Activated T-cell treated with anti-CD3 and anti-CD28 coated beads, Interleukin-2, amount 50 U/mL, for 1 hour (primary cell): ENCODE measurements at places on chromosomes 3 and 15.

- no peak for DNase-seq
These were observed 91.8 kb downstream of the KCNMB2 start for GRCh38 chr3:178628037-178628436.

GRCh38 chr3:70242297-70242882 lies 70.0 kb downstream of the MDFIC2 start:
- no peak for DNase-seq

DNA sequence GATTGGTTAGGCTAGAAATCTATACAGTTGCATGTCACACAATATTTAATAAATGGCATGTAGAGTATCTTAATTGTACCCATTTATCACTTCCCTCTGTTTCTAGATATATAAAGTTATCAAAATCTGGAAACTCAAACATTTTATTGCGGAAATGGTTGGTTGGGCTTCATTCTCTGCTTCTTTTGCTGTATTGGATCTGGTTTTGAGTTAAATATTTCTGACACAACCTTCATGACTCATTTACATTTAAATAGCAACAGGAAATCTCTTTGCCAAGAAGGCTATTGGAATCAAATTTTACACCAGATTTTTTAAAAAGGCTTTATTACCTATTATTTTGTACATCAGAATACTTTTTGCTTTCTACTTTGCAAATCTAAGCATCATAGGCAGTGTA lies 153.8 kb downstream of the EBLN2 start:
- no peak for DNase-seq

DNA sequence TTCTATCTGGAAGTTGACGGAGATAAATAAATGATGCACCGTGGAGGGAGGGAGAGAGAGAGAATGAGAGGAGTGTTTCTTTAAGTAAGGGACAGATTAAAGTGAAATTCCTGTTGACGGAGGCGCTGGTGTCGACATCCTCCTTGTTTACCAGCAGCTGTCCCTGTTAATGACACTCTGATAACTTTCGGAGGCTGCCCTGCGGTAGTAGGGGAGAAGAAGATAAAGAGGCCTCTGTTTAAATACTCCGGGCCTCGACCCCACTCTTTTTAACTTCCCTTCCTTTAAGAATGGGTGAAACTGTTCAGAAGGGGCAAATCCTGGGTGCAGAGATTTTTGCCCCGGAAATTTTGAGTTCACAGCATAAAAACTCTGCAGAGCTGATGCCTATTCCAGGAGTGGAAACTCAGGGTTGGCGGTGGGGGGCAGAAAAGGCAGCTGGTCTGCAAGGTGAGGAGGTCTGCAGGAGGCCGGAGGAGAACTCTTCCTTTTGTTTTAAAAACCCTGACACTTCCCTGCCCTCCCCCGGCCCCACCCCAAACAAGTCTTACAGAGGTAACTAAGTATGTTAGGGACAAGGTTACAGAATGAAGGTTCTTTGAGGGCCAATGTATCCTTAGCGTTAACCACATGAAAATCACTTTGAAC lies 276.6 kb upstream of the NR2F2 start:
- no peak for DNase-seq

GRCh38 chr3:187922704-187923416 lies 177.6 kb upstream of the BCL6 start:
- no peak for DNase-seq

- no peak for DNase-seq
These were observed 183.2 kb downstream of the NEK10 start for GRCh38 chr3:27186013-27186412.

DNA sequence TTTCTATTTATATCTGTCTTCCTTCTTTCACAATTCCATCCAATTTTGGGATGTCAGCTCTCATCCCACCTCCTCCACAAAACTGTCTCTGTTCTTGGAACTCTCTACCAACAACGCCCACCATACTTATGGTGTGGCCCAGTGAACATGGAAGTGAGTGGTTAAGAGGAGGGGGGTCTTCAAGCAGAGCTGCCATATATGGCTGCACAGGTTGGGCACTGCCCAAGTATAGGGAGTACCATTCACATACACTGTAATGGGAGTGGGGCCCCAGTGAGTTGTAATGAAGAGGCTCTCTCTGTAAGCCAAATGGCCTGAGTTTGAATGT lies 7.9 kb upstream of the CAMK1 start:
- no peak for DNase-seq

DNA sequence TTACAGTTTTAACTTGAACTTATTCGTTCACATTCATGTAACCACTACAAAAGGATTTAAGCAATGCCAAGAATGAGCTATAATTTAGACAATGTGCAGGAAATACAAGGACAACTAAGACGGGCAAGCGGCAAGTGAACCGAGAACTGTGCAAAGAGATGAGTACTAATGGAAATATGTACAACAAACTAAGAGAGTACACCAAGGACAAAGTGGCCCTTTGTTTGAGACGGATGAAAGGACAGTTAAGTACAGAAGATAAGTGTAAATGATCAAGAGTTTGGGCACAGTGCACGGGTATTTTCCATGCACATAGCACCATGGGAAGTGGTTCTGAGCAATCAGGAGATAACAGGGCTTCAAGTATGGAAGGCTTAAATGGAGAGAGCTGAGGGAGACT lies 281.7 kb downstream of the ROBO2 start:
- no peak for DNase-seq

GRCh38 chr3:96294143-96294542 lies 520.3 kb upstream of the EPHA6 start:
- DNase-seq: no peak

DNA sequence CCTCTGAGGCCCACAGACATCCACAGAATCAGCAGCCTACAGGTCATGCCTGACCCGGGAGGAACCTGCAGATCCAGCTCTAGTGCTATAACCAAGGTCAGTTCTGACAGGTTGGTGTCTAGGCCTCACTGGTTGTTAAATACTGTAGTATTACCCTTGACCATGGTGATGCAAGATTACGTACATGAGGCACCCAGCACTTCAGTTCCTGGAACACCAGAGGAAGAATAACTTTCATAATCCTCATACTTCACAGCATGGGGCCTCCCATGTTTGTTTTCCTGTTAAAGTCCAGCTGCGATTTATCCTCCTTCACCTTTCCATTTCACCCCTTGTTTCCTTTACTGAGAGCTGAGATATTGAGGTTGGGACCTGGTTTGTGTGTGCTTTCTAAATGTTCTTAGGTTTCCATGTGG lies 34.4 kb upstream of the GLCE start:
- no peak for DNase-seq

DNA sequence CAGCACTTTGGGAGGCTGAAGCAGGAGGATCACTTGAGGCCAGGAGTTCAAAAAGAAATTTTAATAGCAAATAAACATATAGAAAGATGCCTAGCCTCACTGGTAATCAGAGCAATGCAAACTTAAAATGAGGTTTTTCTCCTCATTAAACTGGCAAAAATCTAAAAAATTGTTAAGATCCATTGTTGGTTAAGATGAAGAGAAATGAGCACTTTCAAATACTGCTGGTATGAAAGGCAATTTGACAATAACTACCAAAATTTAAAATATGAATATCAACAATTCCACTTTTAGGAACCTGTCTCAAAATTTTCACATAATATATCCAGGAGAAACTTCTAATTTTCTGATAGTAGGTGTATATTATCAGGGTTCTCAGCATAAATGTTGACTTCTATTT lies 100.6 kb upstream of the CTDSPL start:
- no peak for DNase-seq

- no peak for DNase-seq
These were observed 7.8 kb upstream of the KIF7 start for GRCh38 chr15:89662893-89663626.

DNA sequence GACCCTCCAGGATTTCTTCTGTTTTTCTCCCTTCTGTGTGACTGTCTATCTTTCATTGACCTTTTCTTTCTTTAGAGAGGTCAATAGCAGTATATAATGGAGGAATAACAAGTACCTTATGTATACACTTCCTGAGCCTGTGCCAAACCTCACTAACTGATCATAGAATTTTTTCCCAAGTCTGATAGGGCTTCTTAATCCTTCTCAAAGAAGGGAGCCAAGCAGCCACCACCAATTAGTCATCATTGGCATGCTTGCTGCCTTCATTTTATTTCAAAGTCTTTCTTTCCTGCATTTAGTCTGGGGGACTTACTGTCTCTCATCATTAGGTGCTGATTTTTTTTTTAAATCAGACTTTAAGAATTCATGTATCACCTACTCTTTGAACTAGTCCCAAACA lies 327.0 kb downstream of the FEZF2 start:
- no peak for DNase-seq

DNA sequence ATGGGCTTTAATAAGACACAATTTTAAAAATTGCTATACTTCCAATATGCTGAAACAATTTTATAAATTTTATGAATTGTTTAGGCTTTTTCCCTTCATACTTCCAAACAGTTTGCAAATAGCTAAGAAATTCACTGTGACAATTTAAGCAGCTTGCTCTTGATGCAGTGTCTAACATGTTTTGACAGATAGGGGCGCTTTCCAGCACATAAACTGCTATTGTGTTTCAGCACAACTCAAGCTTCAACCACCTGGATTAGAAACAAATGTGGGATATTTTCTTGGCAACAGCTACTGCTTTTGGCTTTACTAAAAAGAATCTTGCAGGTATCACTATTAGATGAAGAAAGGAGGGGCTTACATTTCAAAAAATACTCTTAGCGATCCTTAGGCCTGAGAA lies 565.8 kb upstream of the DPPA4 start:
- DNase-seq: no peak

GRCh38 chr3:23203708-23204330 lies 692 bp downstream of the UBE2E2 start:
- DNase-seq: peak; percentile 23

DNA sequence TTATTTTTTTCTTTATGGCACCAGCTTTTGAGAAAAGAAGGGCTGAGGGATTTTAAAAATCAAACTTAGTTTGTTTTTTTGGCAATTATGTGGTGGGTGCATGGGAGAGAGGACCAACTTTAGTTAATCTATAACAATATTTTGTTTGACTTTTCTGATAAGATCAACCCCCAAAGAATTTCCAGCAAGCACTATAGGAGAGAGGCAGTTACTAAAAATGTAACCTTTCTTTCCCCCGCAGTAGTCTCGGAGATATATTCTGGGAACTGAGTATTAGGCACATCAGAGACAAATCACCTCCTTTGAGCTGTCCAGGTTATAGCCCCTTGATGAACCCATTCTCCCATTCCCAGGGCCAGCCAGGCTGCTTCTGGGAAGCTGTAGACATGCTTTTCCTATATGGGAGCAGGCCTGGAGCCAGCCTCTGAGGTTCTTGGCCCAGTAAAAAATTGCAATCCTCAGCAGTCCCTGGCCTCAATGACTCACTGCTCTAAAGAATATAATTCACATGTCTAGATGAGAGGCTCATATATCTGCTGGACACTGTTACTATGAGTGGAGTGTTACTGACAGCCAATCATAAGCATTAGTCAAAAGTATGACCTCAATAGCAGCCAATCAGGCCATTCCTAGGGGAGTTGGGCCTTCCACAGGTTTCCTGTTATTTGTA lies 138.3 kb upstream of the AGBL1 start:
- no peak for DNase-seq

- DNase-seq: no peak
These were observed 135.1 kb downstream of the TMCO5A start for GRCh38 chr15:38069511-38070011.

DNA sequence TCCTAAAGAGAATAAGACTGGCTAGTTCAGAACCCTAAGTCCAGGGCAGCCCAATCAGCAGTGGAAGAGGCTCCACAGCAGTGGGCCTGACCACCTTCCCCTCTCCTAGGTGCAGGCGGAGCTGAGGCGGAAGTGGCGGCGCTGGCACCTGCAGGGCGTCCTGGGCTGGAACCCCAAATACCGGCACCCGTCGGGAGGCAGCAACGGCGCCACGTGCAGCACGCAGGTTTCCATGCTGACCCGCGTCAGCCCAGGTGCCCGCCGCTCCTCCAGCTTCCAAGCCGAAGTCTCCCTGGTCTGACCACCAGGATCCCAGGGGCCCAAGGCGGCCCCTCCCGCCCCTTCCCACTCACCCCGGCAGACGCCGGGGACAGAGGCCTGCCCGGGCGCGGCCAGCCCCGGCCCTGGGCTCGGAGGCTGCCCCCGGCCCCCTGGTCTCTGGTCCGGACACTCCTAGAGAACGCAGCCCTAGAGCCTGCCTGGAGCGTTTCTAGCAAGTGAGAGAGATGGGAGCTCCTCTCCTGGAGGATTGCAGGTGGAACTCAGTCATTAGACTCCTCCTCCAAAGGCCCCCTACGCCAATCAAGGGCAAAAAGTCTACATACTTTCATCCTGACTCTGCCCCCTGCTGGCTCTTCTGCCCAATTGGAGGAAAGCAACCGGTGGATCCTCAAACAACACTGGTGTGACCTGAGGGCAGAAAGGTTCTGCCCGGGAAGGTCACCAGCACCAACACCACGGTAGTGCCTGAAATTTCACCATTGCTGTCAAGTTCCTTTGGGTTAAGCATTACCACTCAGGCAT lies 33.7 kb downstream of the VIPR1 start:
- peak; percentile 36 for DNase-seq

DNA sequence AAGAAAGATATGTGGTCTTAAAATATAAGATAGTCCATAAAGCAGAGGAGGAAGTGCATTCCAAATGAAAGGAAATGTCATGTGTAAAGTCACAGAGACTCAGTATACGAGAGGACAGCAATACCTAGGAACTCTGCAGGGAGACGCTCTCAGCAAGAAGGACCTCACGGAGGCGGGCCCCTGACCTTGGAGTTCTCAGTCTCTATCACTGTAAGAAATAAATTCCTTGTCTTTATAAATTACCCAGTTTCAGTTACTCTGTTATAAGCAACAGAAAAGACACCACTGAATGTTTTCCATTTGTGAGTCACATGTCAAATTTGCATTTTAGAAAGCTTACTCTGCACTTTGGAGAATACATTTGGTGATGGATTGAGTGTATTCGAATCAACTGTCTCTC lies 140.6 kb downstream of the GBE1 start:
- DNase-seq: no peak

DNA sequence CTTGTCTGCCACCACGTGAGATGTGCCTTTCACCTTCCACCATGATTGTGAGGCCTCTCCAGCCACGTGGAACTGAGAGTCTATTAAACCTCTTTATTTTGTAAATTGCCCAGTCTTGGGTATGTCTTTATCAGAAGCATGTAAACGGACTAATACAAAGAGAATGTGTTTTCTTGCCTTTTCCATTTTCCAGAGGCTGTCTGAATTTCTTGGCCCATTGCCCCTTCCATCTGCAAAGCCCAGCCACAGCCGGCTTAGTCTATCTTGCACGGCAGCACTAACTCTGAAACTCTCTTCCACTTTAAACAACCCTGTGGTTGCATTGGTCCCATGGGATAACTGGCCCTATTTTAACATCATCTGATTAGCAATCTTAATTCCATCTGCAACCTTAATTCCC lies 215.3 kb downstream of the LRTM1 start:
- DNase-seq: no peak

DNA sequence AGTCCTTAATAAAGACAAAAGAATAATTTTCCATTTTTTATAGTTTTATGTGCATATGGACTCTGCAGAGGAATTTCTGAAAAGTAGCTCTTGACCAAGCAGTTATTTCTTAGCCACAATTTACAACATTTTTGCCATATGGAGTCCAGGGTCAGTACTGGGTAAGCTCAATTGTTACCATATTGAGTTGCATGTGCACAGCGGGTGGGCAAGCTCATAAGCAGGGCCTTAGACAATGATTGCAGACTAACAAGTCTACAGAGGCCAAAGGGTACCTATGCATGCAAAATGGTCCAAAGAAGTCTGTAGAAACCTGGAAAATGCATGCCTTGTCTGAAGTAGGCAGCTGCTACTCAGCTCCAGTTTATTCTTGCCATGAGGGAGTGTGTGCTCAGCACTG lies 19.0 kb upstream of the ARHGEF26 start:
- DNase-seq: no peak

GRCh38 chr3:45249391-45249790 lies 23.3 kb upstream of the TMEM158 start:
- DNase-seq: no peak
